Vein endothelial cell (primary cell): ENCODE measurements at places on chromosomes 3 and 15. TPM values are rescaled to one million over a fixed set of nuclear protein-coding genes. Genes with fewer than 3 reads are reported as not detected.

PLS1 gene
- total RNA-seq, result 0.38 and 1.3 TPM in 2 replicates

XCR1 gene
- not detected in 2 replicates for total RNA-seq

NPAP1 gene
- not detected in 2 replicates for total RNA-seq

XIRP1 gene
- not detected in 2 replicates for total RNA-seq

VPS33B gene
- 11.4 and 13.7 TPM in 2 replicates for total RNA-seq

SNX4 gene
- 28.1 and 42.4 TPM in 2 replicates for total RNA-seq

FETUB gene
- total RNA-seq, result not detected in 2 replicates

IMPG2 gene
- total RNA-seq, result 0.67 and 0.98 TPM in 2 replicates

CCR3 gene
- total RNA-seq, result not detected in 2 replicates

AMOTL2 gene
- 141 and 175 TPM in 2 replicates for total RNA-seq

SI gene
- not detected in 2 replicates for total RNA-seq

AMT gene
- total RNA-seq, result 0.67 and 1.3 TPM in 2 replicates

TMEM207 gene
- total RNA-seq, result not detected in 2 replicates

FBXO40 gene
- not detected in 2 replicates for total RNA-seq

SNRPA1 gene
- 13.4 and 22.6 TPM in 2 replicates for total RNA-seq

CA12 gene
- total RNA-seq, result 0.98 and 1.2 TPM in 2 replicates

TMF1 gene
- 31.7 and 33.7 TPM in 2 replicates for total RNA-seq

UNC13C gene
- not detected in 2 replicates for total RNA-seq
